ENCODE measurements at places on chromosomes 6 and 20.

- no peak for DNase-seq
These were observed 115.9 kb downstream of the COL12A1 start for GRCh38 chr6:75089921-75090320.

DNA sequence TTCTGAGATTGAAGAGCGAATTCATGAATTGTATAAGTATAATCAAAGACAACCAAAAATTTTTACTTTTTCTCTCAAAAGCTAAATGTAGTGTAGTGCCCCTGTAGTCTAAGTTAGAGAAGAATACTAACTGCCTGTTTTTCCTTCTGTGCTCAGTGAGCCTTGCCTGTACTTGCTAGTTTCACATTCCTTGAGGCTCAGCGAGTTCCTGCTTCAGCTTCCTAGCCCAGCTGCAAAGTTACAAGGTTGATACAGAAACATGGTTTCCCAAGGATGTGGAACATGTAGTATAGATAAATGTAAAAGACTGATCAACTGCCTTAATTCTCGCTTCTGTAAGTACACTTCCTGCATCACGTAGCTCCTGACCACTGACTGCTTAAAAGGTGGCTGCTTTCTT is 33.1 kb upstream of the SEC63 start:
- DNase-seq, result no peak

GRCh38 chr6:11730641-11731040 is 48.0 kb downstream of the ADTRP start:
- no peak for DNase-seq

GRCh38 chr20:4689220-4689619 is 32.5 kb upstream of the PRND start:
- DNase-seq, result no peak

- DNase-seq, result no peak
These were observed 27.8 kb downstream of the LRRC1 start for GRCh38 chr6:53822401-53823125.

DNA sequence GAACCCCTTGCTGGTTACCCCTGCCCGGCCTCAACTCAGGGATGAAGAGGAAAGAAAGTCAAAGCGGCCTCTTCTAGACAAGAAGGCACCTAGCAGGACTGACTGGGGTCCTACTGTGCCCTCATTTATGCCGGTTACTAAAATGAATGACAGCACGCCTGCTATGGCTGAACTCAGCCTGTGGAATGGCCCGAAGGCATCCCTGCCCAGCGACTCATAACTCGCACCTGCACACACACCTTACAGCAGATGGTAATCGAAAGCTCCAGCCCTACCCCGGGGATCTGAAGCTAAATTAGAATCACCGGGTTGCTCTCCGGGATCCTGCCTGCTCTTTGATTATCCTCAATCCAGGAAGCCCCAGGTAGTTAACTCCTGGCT is 747 bp upstream of the TXNDC5 start:
- DNase-seq, result no peak

GRCh38 chr20:23298926-23299672 is 51.5 kb upstream of the NXT1 start:
- no peak for DNase-seq

- no peak for DNase-seq
These were observed 548 bp upstream of the BCAS4 start for GRCh38 chr20:50794181-50794845.

GRCh38 chr6:52253494-52253893 is 9.2 kb upstream of the IL17F start:
- no peak for DNase-seq

- DNase-seq, result no peak
These were observed 81.2 kb downstream of the KCNQ5 start for GRCh38 chr6:72703093-72703492.

- DNase-seq, result no peak
These were observed 31.9 kb upstream of the JARID2 start for GRCh38 chr6:15213838-15214400.

DNA sequence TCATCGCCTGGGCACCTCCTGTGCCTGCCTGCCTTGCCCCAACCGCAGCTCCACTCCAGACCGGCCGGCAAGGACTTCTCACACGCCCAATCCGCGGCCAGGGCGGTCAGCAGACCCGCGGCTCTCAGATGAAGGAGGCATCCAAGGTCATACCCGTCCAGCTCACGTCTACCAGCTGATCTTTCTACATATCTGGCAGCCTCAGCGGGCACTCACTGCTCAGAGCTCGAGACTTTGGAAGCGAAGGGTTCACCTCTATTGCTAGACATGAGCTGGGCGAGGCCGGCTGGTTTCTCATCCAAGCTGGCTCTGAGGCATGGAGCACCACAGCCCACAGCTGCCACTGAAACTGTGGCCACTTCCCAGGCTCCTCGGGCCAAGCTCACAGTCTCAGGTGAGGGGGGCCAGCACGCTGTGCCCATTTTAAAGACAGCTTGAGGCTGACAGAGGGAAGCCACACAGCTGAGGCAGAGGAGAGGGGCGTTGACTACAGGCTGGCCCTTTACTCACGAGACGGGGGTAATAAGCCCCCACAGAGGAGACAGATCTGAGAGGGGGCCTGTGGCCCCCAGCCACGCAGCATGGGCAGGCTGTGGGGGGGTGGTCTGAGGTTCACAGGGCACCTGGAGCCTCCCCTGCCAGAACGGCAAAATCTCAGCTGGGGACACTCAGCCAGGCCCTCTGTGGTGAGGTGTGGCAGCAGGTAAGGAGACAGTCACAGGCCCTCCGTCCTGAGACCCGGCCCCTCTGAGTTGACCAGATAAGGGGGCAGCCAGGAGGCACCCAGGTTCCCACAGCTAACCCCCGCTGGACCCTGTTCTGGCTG is 2.0 kb downstream of the LAMA5 start:
- no peak for DNase-seq

DNA sequence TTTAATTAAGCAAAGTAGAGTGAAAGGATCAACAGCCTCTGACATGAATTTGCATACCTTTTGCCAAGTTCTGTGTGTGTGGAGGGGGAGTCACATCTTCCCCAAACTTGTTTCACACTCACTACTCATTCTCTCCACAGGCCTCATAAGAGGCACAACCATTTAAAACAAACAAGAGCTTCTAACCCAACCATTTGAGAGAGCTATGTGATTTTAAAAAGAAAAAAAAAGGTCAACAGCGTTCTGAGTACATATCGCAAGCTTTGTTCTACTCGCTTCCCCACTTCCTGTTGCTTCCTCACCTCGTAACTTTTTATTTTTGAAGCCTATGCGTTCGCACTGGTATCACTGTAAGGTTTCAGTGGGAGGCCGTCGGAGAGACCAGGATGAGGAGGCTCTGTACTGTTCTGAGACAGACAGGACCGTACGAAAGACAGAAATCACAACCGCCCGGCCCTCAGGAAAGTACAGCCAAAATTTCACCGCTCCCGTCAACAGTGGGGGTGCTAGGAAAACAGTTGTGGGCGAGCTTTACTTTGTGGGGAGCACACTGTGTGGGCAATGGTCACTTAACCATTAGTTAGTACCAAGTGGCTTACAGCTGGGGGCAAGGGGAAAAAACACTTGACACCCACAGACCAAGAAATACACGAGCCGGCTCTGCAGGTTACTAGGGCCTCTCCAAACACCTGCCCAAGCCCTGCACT is 61.3 kb downstream of the TRERF1 start:
- no peak for DNase-seq

DNA sequence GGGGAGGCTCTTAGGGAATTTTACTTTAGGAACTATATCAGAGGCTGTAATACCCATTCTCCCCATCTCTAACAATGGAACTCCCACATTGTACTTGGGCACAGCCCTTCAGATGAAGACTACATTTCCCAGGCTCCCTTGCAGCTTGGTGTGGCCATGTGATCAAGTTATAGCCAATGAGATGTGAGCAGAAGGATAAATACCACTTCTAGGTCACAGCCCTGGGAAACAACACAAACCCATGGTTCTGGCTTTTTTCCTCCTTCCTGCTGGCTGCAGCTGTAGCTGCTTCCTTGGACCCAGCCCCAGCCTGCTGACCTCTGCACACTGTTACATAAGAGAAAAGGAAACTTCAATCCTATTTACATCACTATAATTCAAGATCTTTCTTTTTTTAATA is 445.9 kb upstream of the JARID2 start:
- DNase-seq, result no peak

Data from stimulated activated CD8-positive, alpha-beta memory T cell treated with anti-CD3 and anti-CD28 coated beads, Interleukin-7, amount 100 ng/mL, for 1 hour (primary cell).